ENCODE measurements at places on chromosomes 2 and 18.

DNA sequence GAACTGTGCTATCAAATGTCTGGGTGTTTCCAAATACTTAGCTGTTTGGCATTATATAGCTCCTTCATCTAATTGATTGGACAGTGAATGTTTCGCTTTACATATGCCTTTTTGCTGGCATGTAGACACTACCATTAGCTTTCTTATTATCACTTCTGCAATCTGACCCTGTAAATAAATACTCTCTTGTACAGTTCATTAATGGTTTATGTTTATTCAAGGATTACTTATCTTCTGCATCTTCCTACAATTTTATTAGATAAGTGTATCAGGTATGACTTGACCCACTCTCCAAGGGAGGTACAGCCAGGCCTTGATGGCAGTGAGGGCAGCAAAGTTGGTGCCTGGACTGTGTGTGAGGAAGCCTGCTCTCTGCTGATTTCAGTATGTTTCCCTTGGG lies 614.1 kb upstream of the SETBP1 start:
- no peak for DNase-seq

DNA sequence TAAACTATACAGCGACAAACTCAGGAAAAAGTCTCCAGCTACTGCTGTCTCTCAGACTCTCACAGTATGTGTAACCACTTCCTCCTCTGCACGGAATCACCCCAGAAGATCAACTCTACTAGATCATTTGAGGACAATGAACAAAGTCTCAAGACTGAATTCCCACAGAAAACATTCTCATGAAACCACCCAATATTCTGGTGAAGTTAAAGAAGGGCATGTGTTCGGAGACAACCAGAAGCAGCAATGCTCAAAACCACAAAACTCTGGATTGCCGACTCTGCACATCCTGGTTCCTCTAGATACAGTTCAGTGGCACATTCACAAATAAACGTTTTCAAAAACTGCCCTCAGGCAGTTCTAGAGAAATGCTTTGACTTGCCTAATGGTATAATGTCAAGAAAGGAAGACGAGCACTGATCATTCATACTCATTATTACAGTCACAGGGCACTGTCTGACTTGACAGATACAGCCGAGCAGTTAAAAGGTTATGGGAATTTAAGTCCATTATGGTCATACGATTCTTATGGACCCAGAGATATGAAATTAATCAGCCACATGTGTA lies 91.9 kb upstream of the STK17B start:
- DNase-seq, result no peak

- no peak for DNase-seq
Measured at GRCh38 chr2:231276987-231277386, 78.6 kb downstream of the ARMC9 start.

- no peak for DNase-seq
Measured at GRCh38 chr2:54226260-54226659, 29.8 kb downstream of the TSPYL6 start.

DNA sequence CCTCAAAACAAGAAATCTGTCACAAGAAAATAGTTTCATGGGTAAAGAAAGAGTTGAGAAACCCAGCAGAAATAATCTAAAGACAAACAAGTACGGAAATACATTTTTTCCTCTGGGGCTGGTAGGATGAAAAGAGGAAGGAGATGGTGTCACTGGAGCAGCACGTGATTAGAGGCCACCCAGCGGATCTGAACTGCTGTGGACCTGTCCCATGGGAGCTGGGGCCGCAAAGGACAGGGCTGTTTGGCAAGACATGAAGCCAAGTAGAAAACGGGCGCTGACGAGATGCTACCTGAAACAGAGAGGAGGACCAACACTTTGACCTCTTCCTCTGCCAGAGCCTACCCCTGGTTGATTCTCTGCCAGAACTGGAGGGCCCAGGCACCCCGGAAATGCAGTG lies 295.4 kb upstream of the ATP5MC3 start:
- DNase-seq, result no peak

DNA sequence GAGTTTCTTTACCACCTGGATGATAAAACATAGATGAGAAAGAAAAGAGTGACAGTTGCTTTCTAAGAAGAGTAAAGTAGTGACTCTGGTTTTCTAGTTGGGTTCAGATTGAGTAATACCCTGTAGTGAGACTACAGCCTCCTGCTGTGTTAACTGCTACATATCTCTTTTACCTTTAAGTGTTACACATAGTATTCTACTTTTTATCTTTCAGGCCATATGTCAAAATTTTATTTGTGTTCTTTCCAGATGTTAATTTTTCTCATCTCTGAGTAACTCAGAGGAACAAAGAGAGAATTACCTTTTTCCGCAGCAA lies 348.2 kb downstream of the CTNNA2 start:
- DNase-seq, result no peak

- no peak for DNase-seq
Measured at GRCh38 chr2:513981-514706, 163.1 kb downstream of the TMEM18 start.

- DNase-seq, result no peak
Measured at GRCh38 chr2:184402381-184402780, 195.9 kb upstream of the ZNF804A start.

DNA sequence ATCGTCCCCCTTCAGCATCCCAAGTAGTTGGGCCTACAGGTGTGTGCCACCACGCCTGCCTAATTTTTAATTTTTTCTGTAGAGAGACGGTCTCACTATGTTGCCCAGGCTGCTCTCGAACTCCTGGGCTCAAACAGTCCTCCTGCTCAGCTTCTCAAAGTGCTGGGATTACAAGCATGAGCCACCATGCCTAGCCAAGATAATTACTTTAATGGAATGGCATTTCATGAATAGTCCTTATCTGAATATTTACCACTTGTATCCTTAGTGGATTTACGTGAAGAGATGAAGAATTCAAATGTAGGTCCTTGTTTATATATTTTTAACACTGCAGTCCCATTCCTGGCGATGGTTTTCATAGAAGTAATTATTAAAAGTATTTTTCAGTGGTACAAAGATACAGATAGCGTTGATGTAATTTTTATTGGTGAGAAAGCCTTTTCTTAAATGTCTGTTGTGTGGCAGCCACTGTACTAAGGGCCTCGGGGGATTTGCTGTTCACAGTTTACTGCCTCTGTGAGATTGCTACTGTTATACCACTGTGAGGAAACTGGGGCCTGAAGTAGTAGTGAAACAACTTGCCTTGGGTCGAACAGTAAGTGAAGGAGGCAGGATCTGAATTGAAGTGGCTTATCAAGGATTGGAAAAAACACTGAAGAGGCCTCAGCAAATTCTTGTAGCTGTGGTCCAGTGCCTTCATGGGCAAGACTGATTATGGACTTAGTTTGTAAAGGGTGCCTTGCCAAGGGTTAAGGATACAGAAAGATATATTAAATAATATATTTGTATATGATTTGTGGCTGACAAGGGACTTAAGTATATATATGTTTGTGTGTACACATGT lies 151.2 kb downstream of the PRPF40A start:
- DNase-seq, result no peak

- DNase-seq, result no peak
Measured at GRCh38 chr2:162060532-162060931, 13.5 kb downstream of the DPP4 start.

GRCh38 chr2:199874209-199874608 lies 23.2 kb upstream of the FTCDNL1 start:
- DNase-seq, result no peak

DNA sequence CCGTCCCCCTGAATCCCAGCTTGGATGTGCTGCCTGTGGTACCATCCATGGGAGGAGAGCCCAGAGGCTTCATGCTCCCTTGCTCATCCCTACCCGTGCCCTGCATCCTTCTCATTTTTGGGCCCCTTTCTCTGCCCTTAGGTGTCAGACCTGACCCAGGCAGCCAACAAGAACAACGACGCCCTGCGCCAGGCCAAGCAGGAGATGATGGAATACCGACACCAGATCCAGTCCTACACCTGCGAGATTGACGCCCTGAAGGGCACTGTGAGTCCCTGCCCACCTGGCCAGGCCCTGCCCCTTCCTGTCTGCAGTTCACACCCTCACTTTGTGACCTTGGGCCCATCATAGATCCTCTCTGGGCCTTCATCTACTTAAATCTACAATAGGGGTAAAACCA lies 2.5 kb downstream of the DES start:
- no peak for DNase-seq

GRCh38 chr18:53886058-53886457 lies 338.4 kb downstream of the MBD2 start:
- no peak for DNase-seq

DNA sequence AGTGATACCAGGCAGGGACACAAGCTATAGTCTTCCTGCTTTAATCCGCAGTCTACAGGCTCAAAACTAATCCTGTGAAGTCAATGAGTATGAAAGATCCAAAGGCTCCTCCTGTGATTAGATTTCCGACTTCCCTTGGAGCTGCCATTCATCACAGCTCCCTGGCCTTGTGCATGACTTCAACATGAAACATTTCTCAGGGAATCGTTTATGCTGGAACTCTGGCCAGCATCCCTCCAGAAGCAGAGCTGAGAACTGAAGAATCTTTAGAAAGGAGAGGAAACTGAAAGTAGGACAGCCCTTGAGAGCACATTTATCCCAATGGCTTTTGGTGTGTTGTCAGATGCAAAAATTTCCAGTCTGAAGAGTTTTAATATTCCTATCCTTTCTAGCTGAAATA lies 84.3 kb upstream of the SESTD1 start:
- no peak for DNase-seq

DNA sequence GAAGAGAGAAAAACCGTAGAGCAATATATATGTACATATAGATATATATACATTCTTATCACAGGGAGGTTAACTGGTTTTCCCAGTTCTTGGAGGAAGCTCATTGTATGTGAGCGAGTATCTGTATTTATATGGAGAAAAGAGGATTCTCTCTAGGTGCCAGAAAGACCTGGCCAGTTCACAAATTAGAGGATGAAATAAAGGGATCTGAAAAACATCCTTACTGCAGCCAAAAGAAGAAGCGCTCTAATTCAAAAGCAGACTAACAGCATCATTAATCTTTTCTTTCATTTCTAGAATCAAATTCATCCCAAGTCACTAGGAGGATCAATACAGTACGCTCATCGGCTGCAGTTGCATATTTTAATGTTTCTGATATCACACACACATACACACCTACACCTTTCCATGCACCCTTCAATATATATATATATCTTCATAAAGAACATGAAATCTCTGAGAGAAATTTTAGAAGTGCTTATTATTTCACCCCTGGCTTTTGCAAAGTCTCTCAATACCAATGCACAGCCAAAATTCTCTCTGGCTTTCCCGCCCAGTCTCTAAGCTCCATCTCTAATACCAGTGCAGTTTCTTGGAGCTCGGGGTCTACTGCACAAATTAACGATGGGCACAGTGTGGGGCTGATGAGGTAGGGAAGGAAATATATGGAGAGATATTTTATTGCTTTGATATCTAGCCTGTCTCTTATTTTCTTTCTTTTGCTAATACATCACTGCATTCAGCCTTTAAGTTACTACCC lies 731 bp downstream of the NRXN1 start:
- peak; percentile 25 for DNase-seq

DNA sequence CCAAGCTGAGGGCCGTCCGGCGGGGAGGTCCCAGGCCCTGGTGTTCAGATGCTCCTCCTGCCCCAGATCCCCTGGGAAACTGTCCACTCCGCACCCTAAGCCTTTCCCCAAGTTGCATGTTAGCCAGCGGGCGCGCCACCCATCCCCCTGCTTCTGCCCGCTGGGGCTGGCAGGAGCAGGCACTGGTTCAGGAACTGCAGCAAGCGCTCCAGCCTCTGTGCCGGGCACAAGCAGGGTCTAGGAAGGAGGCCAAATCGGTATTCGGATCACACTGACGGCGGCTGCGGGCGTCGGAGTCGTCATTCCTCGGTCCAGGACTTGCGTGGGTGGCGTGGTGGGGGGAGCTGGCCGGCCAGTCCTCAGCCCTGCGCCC lies 53.7 kb downstream of the FAM168B start:
- no peak for DNase-seq

DNA sequence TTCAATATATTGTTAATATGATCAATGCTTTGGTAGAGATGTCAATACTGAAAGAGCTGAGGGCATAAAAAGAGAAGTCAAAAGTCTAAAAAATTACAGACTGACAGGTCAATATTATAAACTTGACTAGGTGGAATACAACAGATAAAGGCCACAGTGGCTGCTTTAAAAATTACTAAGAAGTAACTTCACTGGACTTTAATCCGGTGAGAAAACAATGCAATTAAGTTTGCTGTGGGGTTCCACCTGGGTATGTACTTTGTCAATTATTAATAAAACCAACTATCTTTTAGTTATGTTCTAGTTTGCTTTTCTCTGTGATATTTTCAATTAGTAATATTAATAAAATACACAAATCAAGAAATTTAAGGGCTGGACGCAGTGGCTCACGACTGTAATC lies 44.7 kb downstream of the RAPH1 start:
- no peak for DNase-seq

GRCh38 chr2:27202854-27203253 lies 9.0 kb upstream of the ATRAID start:
- DNase-seq, result no peak

GRCh38 chr2:240387669-240388358 lies 47.6 kb upstream of the GPC1 start:
- no peak for DNase-seq

- no peak for DNase-seq
Measured at GRCh38 chr18:24198461-24198860, 59.6 kb downstream of the CABYR start.

GRCh38 chr18:934518-935133 lies 30.0 kb downstream of the ADCYAP1 start:
- peak; percentile 43 for DNase-seq

GRCh38 chr2:127771756-127772155 lies 39.2 kb downstream of the WDR33 start:
- no peak for DNase-seq

DNA sequence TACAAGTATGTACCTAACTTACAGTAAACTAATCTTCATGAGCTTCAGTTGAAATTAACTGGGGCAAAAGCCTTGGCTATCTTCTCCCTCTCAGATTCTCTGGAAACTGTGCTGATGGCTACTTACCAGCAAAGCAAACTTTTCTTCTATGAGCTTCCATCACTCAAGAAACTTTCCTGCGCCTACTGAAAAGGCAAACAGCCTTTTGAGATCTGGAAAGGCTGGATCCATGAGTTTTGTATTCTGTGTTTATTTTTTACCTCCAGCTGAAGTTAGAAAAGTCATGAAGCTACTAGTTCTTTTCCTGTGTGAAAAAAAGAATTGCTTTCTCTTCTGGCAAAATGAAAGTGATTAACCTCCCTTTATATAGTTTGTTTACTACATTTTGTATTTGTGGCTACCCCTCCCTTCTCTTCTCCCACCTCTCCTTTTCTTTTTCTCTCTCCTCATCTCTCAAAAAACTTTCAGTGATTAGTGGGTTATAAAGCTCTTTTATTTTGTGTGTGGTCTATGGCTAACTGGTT lies 49.2 kb upstream of the RNF152 start:
- no peak for DNase-seq
